ENCODE measurements at places on chromosomes 3 and 15.

- no peak for DNase-seq
These were observed 78.7 kb upstream of the GCNT3 start for GRCh38 chr15:59532770-59533379.

- DNase-seq: no peak
These were observed 18.8 kb upstream of the CELF6 start for GRCh38 chr15:72338617-72339321.

GRCh38 chr3:110808630-110809029, 263.0 kb upstream of the NECTIN3 start:
- DNase-seq: no peak

- DNase-seq: no peak
These were observed 32.2 kb downstream of the GRIP2 start for GRCh38 chr3:14507757-14508504.

GRCh38 chr15:83305704-83306291, 21.3 kb upstream of the BNC1 start:
- DNase-seq: no peak

GRCh38 chr3:46466273-46466672, 1.6 kb upstream of the LTF start:
- no peak for DNase-seq

Data from CD8-positive, alpha-beta memory T cell (primary cell).